Cerebellar nuclear complex (tissue), 1 donor: ENCODE measurements at places on chromosomes 2 and 18.

- DNase-seq, result no peak
Observed at GRCh38 chr2:66362701-66363100, 72.2 kb upstream of the MEIS1 start.

DNA sequence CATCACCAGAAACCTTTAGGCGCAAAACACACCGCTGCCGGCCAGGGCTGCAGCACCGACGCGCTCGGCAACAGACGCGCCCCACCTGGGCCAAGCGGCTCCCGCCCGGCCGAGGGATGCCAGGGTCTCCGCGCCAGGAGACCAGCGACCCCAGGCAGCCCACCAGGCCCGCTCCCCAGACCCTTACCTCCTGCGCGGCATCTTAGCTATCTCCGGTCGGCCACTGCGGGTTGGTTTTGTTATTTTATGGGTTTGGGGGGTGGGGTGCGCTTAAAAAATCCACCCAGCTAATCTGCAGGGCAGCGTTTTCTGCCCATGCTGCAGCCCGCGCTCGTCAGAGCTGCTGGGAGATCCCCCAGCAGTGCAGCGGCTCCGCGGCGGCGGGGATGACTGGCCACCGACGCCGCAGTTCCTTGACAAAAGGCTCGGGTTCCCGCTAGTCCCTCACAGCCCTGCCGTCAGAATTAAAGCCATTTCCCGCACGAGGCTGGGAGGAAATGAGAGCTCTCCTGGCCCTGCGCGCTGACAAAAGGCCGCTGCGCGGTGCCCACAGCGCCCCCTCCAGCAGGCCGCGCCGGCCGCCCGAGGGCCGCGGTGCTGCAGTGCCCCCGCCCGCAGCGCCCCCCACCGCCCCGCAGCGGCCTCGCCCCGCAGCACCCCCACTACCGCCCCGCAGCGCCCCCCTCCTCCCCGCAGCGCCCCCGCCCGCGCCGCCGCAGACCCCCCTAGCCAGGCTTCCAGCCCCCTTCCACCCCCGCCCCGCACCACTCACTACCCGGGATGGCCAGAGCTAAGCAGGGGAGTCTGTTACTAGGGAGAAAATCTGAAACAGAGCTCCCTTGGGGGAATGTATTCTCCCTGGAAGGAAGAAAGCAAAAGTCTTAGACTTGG, at the start of gene ADD2:
Gene ADD2 (minus strand): TSS at position 502 of the 891 bp plus-strand sequence. CDS start 61,792 bp downstream, outside the sequence.
- no peak for DNase-seq

DNA sequence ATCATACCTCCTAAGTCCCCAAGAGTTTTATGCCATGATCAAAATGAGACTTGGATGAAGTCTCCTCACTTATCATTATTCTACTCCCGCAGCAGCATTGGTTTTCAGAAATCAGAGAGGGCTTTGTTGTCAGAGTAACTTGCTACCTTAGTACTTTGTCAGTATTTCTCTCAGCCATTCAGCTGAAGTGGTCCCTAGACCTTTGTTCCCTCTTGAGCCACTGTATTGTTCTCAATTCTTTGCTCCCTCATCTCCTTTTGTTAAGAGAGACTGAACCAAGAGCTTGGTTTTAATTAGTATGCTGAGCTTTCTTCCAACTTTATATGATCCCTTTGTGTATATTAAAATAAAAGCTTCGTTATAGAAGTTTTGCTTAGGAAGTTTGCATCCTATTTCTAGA, 133.4 kb downstream of the DOCK10 start:
- DNase-seq, result no peak

DNA sequence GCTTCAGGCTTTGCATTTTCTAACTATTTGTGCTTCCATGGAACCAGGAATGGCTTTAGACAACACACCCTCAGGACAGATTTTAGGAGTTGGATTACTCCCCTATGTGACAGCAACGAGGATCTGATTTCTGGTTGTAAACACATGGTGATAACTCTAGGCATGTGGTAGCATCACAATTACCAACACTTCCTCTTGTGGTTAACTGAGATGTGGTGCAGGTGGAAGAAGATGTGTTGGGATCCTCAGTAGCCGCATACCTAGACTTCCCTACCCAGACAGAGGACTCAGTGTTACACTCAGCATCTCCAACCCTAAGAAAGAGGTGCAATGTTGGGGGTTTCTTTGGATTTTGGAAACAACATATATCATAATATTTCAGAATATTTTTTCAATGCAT, 234.8 kb downstream of the DOK6 start:
- DNase-seq, result no peak

DNA sequence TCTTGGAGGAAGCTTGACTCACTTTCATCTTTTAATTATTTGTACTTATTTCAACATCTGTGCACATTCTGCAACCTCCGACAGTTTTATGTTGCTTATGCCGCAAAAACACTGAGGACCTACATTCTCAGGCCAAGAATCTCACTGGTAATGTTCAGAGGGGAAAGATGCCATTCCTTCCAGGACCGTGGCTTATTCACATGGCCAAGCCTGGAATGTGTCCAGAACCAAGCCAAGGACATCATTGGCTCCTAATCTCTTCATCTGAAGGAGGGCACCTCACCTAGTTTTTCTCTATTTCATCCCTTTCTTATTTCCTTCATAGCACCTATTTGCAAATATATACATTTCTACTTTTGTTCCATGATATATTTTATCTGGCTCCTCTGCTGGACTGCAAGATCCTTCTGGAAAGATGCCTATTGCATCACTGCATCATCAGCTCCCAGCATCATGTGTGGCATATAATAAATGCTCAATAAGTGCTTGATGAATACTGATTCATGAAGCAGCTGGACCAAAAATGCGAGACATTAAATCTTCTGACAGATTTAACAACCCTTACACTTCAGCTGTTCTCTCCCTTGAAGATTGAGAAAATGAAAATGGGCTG, 377.1 kb downstream of the TNS1 start:
- no peak for DNase-seq

DNA sequence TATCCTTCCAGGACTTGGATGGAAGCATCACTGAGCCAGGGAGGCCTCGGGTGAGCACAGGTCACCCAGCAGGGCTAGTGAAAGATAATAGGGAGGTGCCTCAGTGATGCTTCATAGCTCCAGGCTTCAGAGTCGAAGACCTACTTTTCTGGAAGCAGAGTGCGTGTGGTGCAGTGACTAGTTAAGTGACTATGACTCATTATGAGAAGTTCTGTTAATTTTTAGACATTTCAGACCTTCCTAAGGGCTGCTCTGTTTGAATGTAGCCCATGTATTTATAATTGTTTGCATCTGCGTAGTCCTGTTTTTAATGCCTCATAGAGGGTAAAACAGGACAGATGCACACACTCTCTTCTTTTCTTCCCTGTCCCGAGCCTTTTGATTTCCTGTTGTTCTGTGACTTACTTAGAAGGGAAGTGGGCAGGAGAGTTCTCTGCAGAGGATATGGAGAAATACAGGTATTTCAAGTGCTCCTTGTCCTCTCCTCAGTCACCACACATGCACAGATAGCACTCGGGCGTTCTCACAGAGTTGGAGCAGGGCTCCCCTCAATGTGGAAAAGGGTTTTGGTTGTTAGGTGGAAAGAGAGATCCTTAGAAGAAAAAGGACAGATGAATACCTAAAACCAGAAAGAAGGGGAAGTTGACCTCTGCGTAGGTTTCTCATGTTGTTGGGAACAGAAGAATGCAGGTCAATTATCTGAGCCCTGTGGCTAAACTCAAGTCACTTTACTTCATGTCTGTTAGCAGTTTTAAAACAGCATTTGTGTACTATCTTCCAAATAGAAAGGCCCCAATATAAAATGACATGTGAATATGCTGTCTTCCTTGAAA, 34.7 kb downstream of the RALB start:
- no peak for DNase-seq

GRCh38 chr2:24745825-24746224, 47.4 kb downstream of the PTRHD1 start:
- DNase-seq, result no peak

GRCh38 chr2:57876313-57876712, 170.3 kb upstream of the VRK2 start:
- DNase-seq, result no peak

DNA sequence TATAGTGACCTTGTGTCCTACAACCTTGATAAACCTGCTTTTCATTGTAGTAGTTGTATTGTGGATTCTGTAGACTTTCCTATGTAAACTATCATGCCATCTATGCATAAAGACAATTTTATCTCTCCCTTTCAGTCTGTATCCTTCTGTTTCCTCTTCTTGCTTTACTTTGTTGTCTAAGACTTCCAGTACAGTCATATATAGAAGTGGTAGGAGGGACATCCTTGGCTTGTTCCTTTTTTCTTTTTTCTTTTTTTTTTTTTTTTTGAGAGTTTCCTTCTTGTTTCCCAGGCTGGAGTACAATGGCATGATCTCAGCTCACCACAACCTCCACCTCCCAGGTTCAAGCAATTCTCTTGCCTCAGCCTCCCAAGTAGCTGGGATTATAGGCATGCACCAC, 39.7 kb downstream of the UBE2F start:
- DNase-seq, result no peak

DNA sequence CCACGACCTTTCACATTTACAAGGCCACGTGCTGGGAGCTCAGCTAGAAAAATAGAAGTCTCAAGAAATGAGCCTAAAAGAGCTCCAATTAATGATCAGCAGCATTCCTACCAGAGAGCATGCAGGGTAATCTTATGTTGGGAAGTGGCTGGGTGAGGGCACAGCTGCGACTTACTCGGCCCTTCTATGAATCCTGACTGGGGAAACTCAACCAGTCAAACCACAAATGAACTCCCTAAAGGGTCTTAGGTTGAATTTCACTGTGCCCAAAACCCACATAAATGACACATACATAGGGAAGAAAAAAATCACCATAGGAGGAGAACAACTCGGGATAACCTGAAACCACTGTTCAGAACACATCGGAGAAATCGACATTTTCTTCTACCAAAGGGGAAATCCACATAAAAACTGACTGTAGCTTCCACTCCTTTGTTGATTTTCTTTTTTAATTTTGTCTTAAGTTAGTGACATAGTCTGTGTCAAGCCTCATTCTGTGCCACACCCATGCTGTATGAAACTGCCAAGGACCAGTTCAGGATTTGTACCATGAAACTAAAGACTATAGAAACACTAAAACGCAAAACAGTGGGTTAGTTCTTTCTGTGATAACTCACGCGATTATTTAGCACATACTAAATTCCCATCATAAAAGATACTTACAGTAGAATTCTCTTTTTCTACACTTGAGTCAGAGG, 54.7 kb downstream of the UXS1 start:
- DNase-seq, result no peak

DNA sequence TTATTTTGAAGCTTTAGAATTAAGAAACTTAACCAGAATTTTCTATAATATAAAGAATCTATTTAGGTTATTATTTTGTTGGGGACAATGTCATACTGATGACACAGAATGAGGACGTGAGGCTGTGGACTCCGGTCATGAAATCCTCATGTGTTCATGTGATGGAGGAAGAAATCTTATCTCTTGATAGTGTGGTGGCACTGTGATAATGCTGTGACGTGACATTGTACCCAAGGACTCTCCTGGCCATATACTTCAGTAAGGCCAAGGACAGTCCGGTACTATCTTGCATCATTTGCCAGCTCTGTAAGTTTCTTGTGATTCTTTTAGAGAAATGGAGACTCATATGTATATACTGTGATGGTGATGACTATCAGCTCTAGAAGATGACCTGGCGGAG, 59.1 kb downstream of the SLC9A2 start:
- DNase-seq, result no peak

GRCh38 chr18:36194600-36195315, 7.5 kb downstream of the MOCOS start:
- no peak for DNase-seq

GRCh38 chr2:26068602-26069298, 34.9 kb downstream of the RAB10 start:
- DNase-seq, result no peak

DNA sequence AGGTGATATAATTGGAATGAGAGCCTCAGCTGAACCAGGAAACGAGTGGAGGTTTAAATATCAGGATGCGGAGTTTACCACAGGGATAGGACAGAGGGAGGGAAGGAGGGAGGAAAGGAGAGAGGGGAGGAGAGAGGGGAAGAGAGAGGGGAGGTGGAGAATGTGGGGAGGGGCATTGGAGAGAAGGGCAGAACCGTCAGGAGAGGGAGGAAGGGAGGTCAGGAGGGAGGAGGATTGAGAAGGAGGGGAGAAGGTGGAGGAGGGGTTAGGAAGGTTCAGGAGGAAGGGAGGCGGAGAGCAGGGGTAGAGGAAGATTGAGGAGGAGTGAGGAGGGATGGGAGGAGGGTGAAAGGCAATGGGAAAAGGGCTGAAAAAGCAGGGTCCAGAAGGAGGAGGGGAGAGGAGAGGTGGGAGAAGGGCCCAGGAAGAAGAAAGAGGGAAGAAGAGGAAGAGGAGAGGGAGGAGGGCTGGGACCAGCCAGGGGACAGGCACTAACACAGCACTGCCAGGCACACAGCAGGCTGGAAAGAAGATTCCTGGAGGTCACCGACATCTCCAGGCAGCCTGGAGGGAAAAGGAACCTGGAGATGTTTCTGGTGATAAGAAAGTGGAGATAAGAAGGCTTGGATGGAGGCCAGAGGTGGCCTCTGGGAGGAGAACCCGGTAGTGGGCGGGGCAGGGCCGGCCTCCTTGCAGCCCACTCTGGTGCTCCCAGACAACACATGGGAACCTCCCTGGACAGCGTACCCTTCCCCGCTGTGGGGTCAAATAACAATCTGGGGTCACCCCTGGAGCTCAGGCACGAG, 176.7 kb upstream of the SMAD2 start:
- DNase-seq, result no peak

- no peak for DNase-seq
Observed at GRCh38 chr2:241551998-241552737, 6.4 kb upstream of the BOK start.

GRCh38 chr18:75220551-75221355, 10.2 kb downstream of the TSHZ1 start:
- DNase-seq, result no peak

GRCh38 chr2:105313877-105314276, 15.7 kb downstream of the TGFBRAP1 start:
- DNase-seq, result no peak

GRCh38 chr18:44941516-44941915, 260.8 kb downstream of the SETBP1 start:
- no peak for DNase-seq

DNA sequence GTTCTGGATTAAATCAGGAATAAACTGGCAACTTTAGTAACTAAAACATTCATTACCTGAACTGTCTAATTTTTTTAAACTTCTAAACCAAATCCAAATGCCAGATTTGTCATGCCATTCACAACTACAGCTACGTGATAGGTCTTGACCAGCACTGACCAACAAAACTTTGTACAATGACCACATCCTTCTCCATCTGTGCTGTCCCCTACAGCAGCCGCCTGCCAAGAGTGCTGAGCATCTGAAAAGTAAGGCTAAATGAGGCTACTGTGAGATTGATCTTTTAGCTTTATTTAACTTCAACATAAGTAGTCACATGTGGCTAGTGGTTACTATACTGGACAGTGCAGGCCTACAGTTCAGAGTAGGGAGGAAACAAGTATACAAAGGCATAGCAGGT, 7.6 kb downstream of the FAM168B start:
- DNase-seq, result no peak

GRCh38 chr18:11857177-11857887, 6.1 kb downstream of the CHMP1B start:
- no peak for DNase-seq

DNA sequence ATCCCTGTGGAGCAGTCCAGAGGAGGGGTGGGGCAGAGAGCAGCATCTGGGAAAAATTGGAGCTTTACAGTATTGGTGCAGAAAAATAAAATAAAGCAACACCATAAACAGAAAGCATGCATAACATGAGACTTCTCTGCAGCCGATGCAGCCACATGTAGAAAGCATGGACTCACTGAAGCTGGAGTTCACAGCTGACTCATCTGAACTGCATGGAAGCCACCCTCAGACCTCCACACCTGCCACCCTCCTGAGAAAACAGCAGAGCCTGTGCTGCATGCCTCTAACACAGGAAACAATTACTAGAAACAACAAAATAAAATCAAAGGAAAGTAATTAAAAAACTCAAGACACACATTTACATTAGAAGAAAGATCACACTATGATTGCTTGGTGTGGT, 169.4 kb upstream of the ALKAL2 start:
- DNase-seq, result no peak
